ENCODE measurements at places on chromosomes 16 and 17.

DNA sequence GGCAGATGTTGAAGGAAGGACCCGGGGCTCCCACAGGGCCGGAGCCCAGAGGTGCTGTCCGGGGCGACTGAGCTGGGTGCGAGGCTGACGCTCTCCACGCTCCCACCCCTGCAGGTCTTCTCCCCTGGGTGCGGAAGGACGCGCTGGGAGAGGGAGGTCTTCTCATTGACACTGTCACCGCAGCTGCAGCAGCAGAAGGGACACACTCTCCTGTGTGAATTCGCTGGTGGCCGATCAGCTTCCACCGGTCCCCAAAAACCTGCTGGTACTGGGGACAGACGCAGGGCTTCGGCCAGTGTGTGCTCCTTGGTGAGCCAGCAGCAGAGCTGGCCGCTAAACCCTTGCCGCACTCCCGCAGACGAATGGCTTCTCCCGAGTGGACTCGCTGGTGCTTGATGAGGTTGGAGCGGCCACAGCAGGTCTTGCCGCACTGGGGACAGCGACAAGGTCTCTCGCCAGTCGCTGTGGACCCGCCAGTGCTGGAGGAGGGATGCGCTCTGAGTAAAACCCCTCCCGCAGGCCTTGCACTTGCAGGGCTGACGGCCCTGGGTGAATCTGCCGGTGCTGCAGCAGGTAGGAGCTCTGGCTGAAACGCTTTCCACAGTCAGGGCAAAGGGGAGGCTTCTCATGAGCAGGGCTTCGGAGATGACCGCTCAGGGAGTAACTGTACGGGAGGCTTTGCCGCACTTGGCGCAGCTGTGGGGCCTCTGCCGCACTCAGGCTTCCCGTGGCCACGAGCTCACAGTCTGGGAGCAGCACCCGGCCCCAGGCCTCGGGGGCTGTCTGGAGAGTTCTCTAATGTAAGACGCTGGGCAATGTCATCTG, 6.2 kb downstream of the ZNF843 start:
- DNase-seq, result no peak

DNA sequence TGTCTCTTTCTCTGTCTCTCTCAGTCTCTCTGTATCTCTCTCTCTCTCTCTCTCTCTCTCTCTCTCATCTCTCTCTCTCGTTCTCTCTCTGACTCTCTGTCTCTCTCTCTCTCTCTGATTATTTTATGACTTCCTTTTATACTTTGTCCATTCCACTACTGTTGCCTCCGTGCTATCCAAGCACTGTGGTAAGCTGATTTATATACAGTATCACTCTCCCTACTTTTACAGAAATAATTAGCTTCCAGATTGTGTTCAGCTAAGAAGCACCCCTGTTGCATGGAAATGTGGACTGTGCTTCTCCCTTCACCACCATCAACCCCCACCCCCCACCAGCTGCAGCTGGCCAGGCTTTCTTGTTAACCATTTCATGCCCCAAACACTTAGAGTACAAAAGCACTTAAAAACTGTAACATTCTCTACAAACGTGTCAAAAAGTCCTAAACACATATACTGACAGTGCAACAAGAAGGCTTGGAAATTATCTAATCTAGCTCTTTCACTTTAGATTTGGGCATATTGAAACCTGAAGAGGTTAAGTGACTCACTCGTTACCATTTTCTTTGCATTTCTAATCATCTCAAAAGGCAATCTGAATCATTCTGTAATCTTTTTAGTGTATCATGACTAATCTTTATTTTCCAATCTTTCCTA, 11.6 kb upstream of the TMEM100 start:
- DNase-seq, result no peak

- DNase-seq, result no peak
These were observed 2.0 kb upstream of the TRIM65 start for GRCh38 chr17:75898791-75899190.

- DNase-seq, result no peak
These were observed 34.5 kb downstream of the LITAFD start for GRCh38 chr16:8916541-8917225.

- no peak for DNase-seq
These were observed 231.6 kb downstream of the GRIN2A start for GRCh38 chr16:9950658-9951057.

DNA sequence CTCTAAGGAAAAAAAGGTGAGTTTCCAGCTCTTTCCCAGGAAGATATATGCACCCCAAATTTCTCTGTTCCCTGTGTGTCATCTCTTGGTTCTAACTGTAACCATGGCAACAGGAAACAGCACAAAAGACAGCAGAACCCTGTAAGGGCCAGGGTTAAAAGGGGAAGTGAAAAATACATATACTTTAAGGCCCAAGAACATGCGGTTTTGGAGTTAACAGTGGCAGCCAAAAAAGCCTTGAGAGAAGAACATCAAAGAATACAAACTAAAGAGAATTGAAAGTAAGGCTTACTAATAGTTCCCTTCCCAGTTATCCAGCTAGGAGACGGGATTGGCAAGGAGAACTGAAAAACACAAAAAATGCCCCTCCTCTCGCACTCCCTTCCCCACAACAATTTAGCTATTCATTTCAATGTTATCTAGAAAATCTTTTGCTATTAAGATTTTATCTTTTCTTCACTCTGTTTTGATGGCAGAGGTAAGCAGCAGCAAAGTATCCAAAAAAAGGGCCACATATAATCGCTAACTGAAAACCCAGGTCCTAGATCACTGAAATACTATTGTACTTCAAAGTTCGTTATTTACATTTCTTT, 1.5 kb downstream of the SPOP start:
- no peak for DNase-seq

DNA sequence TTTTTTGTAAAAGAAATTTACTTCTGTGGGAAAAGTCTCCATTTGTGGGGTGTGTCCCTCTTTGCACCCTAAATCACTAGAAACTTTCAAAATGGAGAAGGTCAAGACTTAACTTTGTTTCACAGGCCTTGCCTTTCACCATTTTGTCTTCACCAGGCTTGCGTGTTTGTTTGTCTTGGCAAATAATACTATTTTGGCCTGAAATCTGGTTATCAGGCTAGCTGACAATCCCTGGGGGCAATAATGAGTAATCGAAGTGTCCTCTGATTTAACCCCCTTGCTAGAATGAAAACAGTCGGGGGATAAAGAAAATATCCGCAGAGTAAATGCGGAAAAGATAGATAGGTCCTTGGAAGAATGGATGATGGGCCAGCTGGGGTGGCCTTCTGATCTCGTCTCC, 34.5 kb downstream of the SLC39A11 start:
- no peak for DNase-seq

GRCh38 chr17:36470499-36470898, 16.0 kb upstream of the ZNHIT3 start:
- no peak for DNase-seq

- no peak for DNase-seq
These were observed 1.7 kb downstream of the WBP2 start for GRCh38 chr17:75853433-75853832.

DNA sequence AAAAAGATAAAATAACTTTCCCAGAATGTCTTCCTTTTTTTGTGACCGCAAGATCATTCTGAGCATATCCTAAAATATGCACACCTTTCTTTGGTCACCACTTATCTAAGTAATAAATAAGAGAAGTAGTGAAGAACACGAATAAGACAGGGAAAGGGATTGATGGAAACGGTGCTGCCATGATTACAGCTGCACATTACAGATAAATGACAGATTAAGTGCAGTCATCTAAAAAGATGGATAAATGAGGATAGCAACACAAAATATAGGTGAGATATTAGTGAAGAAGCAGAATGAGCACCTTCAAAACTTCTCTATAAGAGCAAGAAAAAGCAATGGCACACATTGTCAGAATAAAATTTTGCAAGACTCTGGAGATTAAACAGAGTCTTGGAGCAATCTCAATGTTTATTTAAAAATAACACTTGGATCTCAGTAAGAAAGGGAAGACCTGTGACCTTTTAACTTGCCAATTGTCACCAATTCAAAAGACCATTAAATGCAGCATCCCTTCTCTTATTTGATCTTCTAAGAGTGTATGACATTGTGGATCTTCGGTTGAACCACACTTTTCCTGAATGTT, 567.1 kb downstream of the KCNJ2 start:
- DNase-seq, result no peak

GRCh38 chr17:40447806-40448205, 4.6 kb downstream of the IGFBP4 start:
- no peak for DNase-seq

GRCh38 chr16:67613808-67614207, 31.1 kb upstream of the CARMIL2 start:
- DNase-seq, result no peak

GRCh38 chr17:17641621-17642409, 39.4 kb upstream of the RAI1 start:
- DNase-seq, result peak; percentile 15

DNA sequence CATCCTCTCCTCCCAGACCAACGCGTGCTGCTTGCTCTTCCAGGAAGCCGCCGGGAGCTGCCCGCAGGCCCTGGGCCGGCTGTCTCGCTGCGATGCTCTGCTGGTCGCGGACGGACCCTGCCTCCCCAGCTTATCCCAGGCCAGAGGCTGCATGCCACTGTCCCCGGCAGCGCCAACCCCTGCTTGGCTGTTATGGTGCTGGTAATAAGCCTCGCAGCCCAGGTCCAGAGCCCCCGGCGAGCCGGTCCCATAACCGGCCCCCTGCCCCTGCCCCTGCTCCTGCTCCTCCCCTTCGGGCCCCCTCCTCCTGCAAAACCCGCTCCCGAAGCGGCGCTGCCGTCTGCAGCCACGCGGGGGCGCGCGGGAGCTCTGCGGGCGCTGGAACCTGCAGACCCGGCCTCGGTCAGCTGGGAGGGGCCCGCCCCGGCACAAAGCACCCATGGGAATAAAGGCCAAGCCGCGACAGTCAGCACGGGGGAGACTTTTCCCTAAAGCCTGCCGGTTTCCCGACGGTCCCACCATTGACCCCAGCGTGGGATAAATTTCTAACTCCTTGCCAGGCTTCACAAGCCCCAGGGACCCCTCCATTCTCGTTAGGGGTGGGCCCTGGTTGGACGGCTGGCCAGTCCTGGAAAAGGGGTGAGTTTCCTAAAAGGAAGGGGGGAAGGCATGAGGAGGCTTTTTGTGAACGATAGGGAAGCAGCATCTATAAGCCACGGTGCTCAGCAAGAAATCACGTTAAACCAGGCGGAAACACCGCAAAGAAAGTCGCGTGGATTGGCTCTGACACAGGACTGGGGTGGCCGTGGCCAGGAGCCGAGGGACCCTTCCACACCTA, 11.2 kb downstream of the ENPP7 start:
- DNase-seq, result peak; percentile 64

GRCh38 chr17:66733759-66734158, 101.2 kb upstream of the CACNG5 start:
- no peak for DNase-seq

DNA sequence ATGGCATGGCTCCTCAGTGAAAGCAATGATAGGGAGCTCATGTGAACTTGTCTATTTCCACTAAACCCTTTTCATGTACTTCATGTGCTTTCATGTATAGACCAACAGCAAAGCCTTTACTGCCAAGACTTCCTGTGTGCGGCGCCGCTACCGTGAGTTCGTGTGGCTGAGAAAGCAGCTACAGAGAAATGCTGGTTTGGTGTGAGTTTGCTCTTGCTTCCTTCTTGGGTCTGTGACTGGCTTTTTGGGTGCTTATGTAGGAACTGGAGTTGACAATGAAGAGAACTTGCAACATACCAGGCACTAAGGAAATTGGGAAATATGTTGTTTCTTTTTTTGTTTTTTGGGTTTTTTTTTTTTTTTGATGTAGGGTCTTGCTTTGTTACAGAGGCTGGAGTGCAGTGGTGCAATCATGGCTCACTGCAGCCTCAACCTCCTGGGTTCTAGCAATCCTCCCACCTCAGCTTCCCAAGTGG, 5.7 kb downstream of the SNX11 start:
- no peak for DNase-seq

GRCh38 chr16:11067697-11068141, 123.4 kb downstream of the CLEC16A start:
- DNase-seq, result no peak

DNA sequence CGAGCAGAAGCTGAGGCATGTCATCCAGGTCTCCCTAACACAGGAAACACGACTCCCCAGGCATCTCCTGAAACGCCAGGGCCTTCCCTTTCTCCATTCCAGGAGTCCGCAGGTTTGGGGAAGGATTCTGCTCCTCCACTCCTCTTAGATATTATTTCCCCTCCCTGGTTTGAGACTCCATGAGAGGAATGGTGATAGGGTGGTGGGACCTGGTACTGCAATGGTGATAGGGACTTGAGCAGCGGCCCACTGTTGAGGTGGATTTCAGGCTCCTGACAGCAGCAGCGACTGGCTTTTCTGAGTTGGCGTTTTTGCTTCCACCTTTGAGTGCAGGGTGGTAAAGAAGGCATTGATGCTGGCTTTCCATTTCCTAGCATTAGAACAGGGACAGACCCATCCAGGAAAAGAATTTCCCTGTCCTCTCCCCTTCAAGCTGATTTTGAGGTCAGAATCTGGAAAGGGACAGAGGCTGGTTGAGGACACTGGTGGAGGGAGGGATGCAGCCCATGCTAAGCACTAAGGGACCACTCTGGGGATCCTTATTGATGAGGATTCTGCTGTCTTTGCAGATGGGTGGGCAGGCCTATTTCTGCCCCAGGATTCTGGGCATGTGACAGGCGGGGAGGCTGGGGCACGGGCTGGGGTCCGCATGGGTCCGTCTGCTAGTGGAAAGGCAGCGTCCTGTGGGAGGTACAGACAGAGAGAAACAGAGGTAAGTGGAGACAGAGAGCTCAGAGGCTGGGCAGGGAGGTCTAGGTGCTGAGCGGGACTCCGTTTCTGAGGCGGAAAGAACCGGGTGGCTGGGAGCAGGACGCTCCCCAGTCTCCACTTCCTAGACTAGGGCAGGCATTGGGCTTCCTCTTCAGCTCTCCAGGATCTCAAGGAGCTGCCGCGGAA, 1.3 kb upstream of the TBX4 start:
- no peak for DNase-seq

GRCh38 chr17:73175962-73176565, 11.3 kb downstream of the SSTR2 start:
- DNase-seq, result no peak

- no peak for DNase-seq
These were observed 7.8 kb downstream of the DHRS7B start for GRCh38 chr17:21134559-21134958.

GRCh38 chr16:2523801-2524231, 3.6 kb downstream of the AMDHD2 start:
- DNase-seq, result no peak

DNA sequence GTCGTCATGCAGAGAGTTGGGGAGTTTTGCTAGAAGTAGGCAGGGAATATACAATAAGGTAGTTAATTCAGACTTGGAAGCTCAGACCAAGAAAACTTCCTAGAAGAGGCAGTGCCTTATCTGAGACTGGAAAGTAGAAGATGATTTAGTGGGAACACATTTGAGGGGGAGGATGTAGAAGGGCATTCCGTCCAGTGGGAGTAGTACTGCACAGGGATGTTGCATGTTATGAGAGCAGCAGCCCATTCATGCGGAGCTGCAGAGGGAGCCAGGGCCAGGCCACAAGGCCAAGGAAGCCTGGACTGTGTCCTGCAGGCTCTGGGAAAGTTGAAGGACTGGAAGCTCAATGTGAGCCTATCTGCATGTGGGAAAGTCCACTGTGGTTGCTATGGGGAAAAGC, 344.5 kb upstream of the EEF2KMT start:
- DNase-seq, result no peak

- no peak for DNase-seq
These were observed 15.1 kb upstream of the DHX8 start for GRCh38 chr17:43468691-43469139.

GRCh38 chr17:53792451-53792850, 30.3 kb upstream of the KIF2B start:
- DNase-seq, result no peak

GRCh38 chr17:14372905-14373613, 72.2 kb downstream of the HS3ST3B1 start:
- no peak for DNase-seq

- DNase-seq, result no peak
These were observed 5.7 kb downstream of the NECAB2 start for GRCh38 chr16:83973581-83974385.
